ENCODE measurements at places on chromosomes 12 and 14.

DNA sequence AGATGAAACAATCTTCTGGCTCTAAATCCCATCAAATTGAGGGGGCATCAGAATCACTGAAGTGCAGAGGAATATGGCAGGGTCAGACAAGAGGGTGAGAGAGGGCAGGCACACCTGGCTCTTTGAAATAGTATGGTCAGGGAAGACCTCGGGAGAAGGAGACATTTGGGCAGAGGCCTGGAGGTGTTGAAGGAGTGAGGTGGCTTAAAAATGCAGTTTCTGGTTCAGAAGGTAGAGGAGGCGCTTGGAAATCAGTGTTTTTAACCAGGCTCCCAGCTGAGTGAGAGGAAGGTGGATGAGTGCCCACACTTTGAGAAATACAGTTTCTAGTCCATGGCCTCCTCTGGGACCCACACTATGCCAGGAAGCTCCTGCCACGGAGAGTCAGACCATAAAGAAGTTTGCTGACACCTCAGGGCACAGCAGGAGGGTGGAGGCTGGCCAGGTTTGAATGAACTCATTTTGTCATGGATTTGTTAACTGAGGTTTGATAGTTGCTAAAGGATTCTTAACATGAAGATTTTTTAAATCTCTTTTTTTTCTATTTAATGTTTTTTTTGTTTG, 20.1 kb downstream of the NID2 start:
- DNase-seq = no peak

- DNase-seq = no peak
These were observed 212.8 kb upstream of the NOVA1 start for GRCh38 chr14:26810631-26811030.

DNA sequence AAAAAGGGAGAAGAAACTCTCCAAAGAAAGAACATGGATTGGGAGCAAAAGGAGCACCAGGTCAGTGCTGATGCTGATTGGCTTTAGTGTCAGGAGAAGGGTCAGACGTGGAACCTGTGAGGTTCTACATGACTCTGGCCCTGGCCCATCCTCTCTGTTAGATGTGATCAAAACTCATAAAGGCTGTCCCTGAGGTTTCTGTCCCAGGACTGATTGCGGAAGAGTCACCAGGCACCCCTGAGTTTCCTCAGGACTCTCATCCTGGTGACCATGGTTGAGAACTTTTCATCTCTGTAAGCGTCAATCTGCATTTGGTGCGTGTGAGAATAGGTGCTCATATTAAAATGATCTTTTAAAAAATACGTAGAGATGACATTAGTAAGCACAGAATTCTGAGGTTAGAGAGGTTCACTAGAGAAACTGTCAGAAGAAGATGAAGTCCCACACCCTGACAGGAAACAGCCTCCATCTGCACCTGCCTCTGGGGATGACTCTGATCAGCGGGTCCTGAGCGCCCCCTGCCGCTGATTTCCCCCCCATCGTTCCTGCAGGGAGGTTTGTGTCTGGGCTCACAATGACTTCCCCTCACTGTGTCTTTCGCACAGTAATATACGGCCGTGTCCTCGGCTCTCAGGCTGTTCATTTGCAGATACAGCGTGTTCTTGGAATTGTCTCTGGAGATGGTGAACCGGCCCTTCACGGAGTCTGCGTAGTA, 741.8 kb downstream of the TMEM121 start:
- DNase-seq = no peak

- no peak for DNase-seq
These were observed 31.9 kb upstream of the CHGA start for GRCh38 chr14:92890830-92891588.

DNA sequence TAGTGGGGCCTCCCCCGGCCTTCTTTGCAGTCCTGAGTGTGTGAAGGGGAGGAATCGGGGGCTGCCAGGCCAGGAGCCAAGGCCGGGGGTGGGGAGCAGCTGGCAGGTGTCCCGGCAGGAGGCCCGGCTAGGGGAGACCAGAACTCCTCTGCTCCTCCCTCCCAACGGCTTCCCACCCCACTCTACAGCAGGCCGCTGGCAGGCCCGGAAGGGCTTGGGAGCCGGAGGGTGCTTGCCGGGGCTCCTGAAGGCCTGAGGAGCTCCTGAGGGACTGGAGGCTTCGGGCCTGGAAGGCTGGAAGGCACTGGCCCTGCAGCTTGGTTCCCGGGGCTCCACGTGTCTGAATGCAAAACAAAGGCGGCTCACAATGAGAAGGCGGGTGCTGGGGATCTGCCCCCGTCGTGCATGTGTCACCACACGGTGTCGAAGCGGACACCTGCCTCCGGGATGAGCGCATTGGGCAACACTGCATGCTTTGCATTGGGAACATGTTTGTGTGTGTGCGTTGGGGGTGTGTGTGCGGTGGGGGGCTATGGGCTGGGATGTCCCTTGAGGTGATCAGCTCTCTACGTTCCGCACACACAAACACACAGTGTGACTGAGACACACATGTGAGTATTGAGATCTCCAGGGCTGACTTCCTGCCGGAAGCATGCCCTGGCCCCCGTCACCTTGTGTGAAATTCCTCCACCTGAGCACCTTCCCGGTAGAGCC, 30.9 kb upstream of the ANKRD9 start:
- DNase-seq = no peak

GRCh38 chr12:100317371-100317770, 39.5 kb upstream of the SLC17A8 start:
- DNase-seq = no peak

GRCh38 chr14:80850197-80850814, 91.2 kb downstream of the CEP128 start:
- no peak for DNase-seq

- no peak for DNase-seq
These were observed 1.5 kb downstream of the KNTC1 start for GRCh38 chr12:122528582-122528981.

- DNase-seq = no peak
These were observed 150.4 kb upstream of the MAX start for GRCh38 chr14:65252482-65253255.

GRCh38 chr14:50008974-50009373, 107.4 kb downstream of the VCPKMT start:
- no peak for DNase-seq

DNA sequence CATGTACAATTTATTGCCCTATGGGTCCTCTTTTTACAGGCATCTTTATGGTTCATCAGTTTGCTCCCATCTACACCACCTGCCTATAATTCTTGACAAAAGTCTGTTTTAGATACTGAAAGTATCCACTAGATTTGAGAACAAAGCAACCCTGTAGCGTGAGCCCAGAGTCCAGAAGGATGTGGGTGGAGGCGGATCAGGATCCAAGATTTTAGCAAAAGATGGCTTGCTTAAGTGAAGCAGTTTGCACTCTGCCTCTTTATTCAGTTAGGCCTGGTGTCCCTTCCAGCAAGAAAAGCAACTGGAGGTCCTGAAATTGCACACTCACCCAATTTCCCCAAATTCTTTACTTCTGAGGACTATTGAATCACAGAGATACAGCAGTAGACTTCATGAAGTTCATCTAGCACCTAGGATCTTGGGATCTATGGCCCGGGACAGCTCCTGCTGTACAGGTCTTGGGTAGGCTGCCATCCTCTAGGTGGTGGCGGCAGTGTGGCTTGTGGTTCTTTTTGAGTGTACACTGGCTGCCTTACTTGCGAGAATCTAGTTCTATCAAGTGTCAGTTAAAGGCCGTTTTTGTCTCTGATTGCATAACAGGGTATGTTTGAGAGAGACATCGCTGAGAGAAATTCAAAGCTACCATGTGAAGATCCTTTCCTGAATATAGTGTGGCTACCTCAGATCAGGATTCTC, 873.2 kb downstream of the NRXN3 start:
- no peak for DNase-seq

GRCh38 chr14:65250162-65250495, 147.8 kb upstream of the MAX start:
- DNase-seq = no peak

DNA sequence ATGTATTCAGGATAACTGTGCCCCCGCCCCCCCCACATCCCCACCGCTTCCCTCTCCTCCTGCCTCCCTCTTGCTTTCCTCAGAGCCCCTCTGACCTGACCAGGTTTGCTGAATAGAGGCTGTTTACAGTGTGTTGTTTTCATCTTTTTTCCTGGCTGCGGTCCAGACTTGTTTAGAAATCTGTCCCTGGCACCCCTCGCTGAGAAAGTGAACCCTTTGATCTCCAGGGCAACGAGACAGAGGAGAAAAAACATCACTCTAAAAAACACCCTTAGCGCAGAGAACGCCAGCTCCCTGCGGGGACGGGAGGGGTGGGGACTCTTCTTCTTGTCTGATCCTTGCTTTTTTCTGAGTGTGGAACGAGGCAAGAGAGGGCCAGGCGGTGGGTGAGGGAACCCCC, 22.5 kb downstream of the SDS start:
- no peak for DNase-seq

DNA sequence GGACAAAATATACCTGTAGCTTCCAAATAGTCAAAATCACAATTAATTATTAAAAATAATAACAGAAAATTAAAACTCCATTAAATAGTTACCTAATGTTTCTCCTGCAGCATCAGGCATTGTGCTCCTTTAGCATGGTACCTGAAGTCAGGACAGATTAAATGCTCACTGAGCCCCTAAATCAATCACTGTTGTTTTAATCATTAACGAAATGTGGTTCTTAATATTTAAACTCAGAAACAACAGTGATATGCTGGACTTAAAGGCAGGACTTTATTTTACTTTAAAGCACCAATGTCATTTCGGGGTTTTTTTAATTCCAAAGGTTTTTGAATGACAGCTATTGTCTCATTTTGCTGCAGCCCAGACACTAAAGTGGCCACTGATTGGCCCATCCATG, 2.0 kb upstream of the BMP4 start:
- DNase-seq = no peak

- DNase-seq = no peak
These were observed 18.5 kb upstream of the CD9 start for GRCh38 chr12:6181583-6182278.

GRCh38 chr12:29547151-29547632, 49.7 kb upstream of the OVCH1 start:
- no peak for DNase-seq

GRCh38 chr12:55713721-55714120, 2.1 kb upstream of the BLOC1S1 start:
- no peak for DNase-seq

- no peak for DNase-seq
These were observed 149.5 kb downstream of the RMST start for GRCh38 chr12:97612075-97612474.

- DNase-seq = no peak
These were observed 897.9 kb downstream of the BCL11B start for GRCh38 chr14:98374136-98374535.

DNA sequence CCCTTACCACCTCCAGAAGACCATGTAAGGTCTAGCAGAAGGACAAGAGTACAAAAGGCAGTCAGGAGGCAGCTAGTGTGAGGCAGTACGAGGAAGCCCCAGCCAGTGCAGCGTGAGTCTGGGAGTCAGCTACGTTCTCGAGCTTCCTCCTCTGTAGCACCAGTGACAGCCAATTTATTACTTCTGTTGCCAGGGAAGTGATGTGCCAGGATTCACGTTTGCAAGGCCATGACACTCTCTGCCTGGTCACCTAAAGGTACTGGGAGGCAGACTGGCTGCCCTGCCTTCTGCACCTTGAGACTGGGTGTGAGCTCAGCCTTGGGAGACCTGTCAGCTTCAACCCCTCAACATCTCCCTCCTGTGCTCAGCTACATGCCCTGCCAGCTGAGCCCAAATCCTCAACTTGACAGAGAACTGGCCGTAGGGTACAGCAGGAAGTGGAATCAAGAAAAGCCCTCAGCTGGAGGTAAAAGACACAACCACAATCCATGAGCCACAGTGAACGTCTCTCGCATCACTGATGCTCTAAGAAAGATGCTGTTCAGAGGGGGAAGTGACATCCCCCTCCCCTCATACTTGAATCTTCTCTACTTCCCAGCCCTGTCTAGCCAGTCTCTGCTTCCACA, 182.5 kb upstream of the RGS6 start:
- DNase-seq = no peak

DNA sequence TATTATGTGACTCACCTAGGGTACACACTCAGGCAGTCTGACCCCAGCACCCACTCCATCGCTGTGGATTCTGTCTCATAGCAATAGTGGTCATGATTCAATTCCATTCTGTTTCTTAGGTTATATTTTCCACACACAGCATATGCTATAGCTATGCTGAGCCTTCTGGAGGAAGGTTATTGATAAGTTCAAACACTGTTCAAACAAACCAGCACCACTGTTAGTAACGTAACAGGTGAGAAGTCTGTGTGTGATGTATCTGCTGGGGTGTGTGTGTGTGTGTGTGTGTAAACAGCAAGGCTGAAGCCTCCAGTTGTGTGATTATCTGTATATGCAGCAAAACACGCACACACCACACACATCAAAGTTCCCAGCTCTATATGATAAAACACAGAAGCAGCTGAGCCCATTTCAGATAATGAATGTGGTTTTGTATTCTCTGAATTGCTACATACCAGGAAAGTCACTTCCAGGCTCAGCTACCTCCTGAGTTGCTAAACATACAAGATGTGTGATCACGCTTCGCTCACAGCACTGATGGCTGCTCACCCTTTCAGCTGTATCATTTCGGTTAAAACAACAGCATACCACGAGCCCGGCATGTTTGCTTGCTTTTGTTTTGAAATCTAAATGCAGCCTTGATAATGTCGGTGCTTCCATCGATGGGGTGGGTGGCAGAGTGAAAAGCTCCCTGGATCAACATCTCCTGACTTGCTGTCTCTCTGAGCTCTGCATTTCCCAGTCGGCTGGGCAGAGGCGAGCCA, 6.8 kb upstream of the SYNE3 start:
- DNase-seq = no peak

- DNase-seq = no peak
These were observed 120.8 kb downstream of the CHST11 start for GRCh38 chr12:104577581-104577981.

GRCh38 chr12:127752802-127753201, 514.2 kb upstream of the TMEM132C start:
- DNase-seq = no peak
